Skeletal muscle cell (primary cell): ENCODE measurements at places on chromosomes 7 and 10.

GRCh38 chr7:41630741-41631140 lies 72.1 kb downstream of the INHBA start:
- DNase-seq, result no peak

GRCh38 chr7:87316097-87316700 lies 29.3 kb upstream of the CROT start:
- DNase-seq, result no peak

- no peak for DNase-seq
Measured at GRCh38 chr7:69433081-69433480, 165.2 kb upstream of the AUTS2 start.

DNA sequence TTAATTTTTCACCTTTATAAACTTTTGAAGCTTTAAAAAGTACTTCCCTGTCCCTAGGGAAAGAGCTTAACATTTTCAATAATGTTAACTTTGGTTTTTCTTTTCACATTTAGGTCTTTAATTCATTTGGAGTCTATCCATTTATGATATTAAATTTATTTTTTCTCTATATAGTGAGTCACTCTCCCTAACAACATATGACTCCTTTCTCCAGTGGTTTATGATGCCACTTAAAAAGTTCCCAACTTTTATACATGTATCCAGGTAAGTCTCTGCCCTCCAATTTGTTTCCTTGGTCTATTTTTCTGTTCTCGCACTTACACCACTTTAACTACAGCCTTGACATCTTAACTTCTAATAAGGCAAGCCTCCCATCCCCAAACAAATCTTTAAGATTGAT lies 3.5 kb downstream of the CACUL1 start:
- DNase-seq, result no peak

GRCh38 chr10:101485681-101486554 lies 102.1 kb downstream of the POLL start:
- DNase-seq, result no peak

DNA sequence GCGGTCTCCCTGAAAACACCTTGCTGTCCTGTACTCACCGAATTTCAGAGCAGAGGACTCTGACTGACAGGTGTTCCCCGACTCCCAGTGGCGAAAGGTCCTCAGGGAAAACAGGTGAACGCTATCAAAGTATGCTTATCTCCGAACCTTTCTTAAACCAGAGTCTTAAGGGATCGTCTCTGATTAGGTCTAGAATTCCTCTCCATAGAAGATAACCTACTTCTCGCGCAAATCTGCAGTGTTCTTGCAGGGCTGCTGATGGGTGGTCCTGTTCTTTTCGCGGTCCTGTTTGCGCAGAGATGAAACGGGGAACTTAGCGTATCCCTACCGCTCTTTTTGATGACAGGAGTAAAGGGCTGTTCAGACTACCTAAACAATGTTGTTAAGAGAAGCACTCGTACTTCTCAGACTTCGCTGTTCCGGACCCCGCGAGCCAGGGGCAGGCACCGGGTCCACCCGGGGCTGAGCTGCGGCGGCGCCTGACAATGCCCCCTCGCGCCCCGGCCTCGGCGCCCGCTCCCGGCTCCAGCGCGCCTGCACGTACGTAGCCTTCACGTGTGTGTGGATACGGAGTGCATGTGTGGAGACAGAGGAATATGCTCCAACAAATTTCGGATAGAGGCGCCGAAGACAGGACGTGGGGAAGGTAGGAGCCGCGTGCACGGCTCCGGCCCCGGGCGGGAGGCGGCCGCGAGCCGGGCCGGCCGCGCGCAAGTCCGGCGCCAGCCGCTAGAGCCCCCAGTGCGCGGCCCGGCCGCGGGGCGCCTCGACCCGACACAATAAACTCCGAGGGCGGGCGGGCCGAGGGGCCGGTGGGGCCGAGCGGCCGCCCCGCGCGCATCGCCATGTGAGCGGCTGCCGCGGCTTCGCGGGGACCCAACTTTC lies 766 bp upstream of the ZMYND11 start:
- no peak for DNase-seq

- DNase-seq, result no peak
Measured at GRCh38 chr10:58764087-58764747, 251.5 kb downstream of the BICC1 start.

DNA sequence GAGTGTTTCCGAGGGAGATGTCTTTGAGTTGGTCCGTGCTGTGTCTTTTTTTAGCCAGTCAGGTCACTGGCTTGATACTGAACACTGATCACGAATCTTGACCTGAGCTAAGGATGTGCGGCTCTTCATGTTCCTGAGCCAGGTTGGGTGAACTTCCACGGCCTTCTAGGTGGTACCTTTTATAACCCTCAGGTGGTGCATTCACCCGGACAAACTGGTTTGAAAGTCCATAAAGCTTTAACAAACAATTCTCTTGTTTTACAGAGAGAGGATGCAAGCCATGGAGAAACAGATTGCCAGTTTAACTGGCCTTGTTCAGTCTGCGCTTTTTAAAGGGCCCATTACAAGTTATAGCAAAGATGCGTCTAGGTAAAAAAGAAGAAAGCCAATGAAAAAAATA lies 229.5 kb downstream of the ARHGAP21 start:
- no peak for DNase-seq

DNA sequence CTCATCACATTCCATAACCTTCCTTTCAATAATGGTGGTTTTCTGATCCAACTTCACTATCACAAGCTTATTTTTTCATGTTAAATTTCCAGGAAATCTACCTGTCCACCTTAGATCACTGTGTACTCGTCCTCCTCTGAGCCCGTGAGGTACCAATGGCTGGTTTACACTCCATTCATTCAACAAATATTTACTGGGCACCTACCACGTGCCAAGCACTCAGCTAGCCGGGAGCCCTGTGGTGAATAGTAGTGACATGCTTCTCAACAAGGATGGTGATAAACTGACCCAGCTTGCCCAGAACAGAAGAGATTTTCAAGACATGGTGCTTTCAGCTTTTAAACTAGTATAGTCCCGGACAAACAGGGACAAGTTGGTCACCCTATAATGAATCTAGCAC lies 98.2 kb downstream of the FAM204A start:
- no peak for DNase-seq

DNA sequence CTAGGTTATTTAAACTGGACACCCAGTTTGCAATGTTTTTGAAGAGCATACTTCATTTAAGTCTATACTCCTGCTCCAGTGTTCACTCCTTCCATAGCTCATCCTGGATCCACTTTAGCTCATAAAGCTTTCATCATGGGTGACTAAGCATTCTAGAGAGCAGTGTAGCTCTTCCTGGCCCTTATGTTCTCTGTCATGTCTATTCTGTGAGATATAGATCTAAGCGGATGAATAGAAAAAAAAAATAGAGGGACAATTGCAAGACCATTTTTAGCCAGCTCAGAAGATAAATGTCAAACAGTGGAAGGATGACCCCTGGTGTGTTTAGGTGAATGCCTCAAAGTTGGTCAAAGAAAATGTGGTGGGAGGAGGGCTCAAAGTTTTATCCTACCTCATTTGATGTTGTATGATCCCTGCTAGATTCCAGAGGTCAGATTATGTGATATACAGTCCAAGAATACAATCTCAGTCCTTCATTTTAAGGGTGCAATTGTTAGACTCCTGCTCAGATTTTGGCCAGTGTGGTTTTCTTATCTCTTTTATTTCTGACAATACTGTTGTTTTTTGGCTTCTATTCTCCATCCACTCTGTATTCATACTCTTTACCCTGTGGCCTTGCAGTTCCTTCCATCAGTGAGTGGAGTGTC lies 7.5 kb upstream of the HECW1 start:
- no peak for DNase-seq

DNA sequence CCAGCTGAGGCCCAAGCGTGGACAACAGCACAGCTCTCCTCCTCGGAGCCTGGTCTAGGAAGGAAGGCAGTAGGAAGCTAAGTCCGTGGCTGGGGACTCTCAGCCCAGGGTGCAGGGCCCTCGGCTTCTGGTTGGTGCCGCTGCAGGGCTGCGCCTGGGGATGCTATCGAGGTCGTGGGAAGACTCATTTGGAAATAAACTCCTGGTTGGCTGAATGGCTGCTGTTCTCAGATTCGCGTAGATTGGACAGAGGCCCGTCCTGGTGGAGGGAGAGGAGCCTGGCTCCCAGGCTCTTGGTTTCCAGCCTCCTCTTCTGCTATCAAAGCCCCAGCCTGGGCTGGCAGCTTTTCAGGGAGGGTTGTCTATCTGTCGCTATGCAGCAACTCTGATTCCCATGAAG lies 152.6 kb upstream of the FZD8 start:
- DNase-seq, result no peak

- DNase-seq, result no peak
Measured at GRCh38 chr7:37916017-37916672, 472 bp downstream of the SFRP4 start.

DNA sequence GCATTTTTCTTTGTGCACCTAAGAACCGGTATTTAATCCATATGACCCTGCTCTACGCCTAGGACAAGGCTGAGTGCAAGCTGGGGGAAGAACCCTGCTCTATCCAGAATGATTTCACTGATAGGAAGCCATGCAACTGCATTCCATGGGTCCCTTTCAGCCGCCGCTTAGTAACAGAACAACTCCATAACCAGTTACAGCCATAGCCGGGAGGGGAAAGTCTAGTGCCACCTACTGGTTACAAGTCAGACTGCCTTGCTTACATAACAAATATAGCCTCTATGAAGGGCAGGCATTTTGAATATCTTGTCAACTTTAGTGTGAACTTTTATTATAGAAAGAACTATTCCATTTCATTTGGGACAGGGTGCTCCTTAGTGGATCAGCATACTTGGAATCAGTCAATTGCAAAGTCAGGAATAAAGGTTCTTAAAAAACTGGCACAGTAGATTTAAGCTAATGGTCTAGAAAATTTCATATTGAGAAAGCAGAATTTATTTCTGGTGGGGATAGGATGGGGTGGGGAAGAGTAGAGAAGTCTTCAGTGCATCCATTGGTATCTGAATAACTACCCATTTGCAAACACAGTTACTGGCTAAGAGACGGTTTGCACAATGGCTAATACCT lies 521.7 kb downstream of the ADRA2A start:
- DNase-seq, result peak; percentile 10

GRCh38 chr7:41750661-41751540 lies 48.0 kb upstream of the INHBA start:
- no peak for DNase-seq

DNA sequence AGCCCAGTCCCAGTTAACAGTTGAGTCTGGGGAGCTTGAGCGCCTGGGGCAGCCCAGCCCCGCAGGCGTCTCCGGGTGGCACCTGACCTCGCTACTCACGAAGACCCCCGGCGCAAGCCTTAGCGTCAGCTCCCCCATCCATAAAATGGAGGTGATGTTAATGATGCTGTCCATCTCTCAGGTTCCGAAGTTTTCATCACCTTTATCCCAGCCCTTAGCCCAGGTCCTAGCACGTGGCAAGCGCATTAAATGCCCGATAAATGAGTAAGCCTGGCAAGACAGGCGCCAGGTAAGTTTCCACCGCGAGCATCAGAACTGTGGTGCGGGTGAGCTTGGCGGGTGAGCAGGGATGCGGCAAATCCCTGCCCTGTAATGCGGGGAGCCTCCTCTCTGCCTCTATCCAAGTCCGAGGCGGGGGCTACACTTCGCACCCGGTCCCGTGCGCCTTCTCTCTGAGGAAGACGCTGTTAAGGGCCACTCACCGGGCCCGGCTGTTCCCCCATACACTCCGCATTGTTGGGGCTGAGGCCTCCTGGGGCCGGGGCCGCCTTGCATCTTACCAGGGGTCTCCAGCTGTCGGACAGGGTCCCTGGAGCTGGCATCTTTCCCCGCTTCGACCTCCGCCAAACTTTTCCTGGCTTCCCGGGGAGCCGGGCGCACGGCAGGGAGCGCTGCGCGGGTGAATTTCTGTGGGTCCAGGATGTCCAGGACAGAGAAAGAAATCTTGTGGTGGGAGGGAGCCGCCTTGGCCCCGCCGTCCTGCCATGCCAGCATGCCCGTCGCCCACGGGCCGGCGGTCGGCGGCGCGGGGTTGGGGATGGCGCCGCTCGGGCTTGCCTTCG lies 444 bp downstream of the NKX1-2 start:
- no peak for DNase-seq

- DNase-seq, result peak; percentile 24
Measured at GRCh38 chr10:52187521-52188258, 126.4 kb upstream of the DKK1 start.

GRCh38 chr7:128408709-128409595 lies 830 bp downstream of the IMPDH1 start:
- no peak for DNase-seq

DNA sequence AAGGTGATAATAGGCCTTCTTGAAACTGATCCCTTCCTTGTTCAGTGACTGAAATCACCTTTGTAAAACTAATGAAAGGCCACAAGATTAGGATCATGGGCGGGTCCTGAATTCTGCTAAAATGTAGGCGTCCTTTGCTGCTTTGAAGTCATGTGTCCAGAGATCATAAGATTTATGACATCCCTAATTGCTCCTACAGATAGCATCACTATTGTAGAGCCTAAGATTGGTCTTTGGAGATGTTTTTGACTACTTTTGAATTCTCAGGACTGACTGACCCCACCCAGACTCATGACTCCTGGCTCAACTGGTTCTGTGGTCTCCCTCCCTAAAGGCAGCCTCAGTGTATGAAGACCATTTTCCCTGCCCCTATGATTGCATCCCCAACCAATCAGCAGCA lies 322.6 kb upstream of the SEMA3D start:
- no peak for DNase-seq

DNA sequence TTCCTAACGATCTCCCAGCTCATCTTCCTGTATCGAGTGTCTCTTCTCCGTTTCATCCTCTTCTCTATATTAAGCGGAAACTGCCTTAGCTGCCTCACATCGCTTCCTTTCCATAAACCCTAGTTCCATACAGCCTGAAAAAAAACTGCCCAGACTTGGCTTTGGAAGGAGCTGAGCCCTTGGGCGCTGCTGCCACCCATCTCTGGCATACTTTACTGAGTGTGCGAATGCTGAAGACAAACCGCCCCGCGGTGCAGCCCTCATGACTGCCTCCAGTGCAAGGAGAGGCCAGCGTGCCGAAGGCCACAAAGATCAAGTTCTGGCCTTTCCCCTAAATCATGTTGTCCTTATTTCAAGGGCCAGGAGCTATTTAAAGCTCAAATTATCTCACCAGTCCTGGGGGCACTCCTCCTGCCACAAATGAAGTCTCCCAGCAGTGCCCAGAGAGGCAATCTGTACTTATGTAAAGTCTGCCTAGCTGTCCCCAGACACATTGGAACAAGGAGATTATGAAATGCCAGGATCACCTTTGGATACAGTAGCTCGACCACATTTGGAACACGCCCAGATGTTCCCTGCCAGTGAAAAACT lies 25.2 kb downstream of the YWHAG start:
- DNase-seq, result no peak

DNA sequence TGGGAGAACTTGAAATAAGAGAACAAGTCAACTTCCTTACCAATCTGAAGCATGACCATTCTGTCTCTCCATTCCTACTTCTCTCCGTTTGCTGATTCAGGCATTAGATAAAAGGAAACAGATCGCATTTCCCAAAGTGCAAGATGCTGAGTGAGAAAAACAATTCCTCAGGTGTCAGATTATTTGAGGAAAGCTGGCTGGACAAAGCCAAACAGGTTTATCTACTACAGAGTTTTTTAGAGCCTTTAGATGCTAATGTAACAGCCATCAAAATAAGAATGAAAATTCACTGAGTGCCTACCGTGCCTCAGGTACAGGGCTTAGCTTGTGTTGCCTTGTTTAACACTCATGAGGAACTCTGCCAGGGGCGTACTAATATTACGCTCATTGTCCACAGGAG lies 135.9 kb upstream of the MBL2 start:
- DNase-seq, result no peak

- DNase-seq, result no peak
Measured at GRCh38 chr10:59234816-59235429, 58.5 kb downstream of the PHYHIPL start.
